ENCODE measurements at places on chromosomes 2 and 18.

DNA sequence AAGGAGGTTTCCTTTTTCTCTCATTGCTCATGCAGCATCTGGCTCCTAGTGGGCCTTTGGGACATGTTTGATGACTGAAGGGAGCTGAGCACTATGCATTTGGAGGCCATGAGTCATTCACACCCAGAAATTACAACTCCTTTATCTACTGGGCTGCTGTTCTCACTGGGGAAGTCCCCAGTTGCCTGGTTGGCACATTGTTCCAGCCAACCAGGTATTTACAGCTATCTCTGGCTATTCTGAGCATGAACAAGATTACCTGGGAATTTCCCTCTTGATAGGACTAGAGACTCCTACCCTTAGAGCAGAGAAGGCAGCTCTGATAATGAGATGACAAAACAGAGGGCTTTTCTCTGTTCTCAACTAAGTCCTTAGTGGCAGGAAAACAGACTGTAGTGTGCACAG, 206.5 kb downstream of the SETBP1 start:
- peak; percentile 31 for DNase-seq

GRCh38 chr2:192004188-192004963, 157.5 kb upstream of the CAVIN2 start:
- no peak for DNase-seq

DNA sequence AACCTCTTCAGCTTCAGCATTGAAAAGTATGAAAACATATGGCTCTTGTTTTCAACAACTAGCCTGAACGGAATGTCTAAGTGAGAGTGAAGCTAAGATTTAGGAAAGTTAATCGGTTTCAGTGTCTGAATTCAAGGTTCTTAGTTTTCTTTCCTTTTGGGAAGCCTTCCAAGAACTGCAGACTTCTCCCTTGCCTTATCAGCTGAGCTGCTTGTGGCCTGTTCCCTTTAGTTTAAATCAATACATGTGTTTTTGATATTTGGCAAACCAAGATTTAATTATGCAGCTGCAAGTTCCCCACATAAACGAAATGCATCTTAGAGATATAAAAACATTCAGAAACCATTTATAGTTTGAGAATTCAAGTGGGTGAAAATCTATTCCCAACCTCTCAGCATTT, 274.3 kb upstream of the NRP2 start:
- no peak for DNase-seq

DNA sequence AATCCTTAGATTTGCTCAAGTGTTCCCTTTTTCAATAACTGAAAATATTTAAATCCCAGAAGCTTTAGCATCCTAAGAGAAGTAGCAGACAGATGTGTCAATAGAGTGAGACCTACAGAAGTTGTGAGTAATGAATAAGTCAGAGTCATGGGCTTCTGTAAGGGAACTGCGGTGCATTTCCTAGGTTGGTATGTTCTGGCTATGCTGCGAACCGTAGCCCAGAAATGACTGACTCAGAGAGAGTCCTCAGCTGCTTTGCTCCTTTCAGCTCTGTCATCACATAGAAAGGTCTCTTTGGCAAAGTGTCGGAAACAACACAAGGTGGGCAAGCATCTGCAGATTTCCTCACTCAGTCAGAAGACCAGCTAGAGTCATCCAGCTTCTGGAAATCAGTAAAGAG, 297.1 kb downstream of the ARHGAP15 start:
- no peak for DNase-seq
